ENCODE measurements at places on chromosomes 12 and 14.

GRCh38 chr12:84077679-84078078 is 834.9 kb downstream of the SLC6A15 start:
- DNase-seq, result peak; percentile 4

GRCh38 chr12:54261815-54262402 is 18.0 kb downstream of the CBX5 start:
- no peak for DNase-seq

GRCh38 chr14:99627510-99628381 is 17.2 kb upstream of the HHIPL1 start:
- DNase-seq, result no peak

DNA sequence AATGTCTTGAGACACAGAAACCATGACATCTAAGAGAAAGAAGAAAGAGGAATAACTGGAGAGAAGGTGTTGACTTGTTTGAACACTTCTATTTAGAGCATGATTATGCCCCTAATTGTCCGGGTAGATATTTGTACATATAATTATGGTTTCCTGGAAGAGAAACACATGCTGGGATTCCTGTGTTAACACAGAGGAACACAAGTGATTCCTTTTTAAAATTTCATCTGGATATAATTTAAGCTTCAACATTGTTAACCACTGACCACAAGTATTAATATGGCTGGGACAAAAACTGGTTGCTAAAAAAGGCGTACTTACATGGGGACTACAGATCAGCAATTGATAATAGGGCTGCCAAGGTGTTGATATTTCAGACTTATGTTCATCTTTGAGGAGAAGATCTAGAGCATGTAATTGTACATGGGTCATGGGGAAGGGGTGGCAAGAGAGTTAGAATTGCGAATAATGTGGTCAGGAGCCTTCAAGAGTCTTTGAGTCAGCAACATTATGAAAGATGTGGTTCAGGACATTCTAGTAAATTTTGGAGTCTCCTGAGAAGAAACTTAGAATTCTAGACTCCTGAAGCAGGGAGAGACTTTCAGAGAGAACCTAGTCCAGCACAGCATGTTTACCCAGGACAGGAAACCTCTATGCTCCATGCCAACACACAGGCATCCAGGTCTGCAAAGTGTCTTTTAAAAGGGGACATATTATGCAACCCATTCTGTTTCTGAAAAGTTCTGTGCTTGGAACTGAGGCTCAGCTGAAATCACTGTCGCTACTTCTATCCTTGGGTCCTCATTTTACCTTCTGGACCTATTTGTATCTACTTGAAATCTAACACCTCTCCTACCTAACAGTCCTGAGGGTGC is 56.5 kb downstream of the SLC38A1 start:
- DNase-seq, result peak; percentile 14

DNA sequence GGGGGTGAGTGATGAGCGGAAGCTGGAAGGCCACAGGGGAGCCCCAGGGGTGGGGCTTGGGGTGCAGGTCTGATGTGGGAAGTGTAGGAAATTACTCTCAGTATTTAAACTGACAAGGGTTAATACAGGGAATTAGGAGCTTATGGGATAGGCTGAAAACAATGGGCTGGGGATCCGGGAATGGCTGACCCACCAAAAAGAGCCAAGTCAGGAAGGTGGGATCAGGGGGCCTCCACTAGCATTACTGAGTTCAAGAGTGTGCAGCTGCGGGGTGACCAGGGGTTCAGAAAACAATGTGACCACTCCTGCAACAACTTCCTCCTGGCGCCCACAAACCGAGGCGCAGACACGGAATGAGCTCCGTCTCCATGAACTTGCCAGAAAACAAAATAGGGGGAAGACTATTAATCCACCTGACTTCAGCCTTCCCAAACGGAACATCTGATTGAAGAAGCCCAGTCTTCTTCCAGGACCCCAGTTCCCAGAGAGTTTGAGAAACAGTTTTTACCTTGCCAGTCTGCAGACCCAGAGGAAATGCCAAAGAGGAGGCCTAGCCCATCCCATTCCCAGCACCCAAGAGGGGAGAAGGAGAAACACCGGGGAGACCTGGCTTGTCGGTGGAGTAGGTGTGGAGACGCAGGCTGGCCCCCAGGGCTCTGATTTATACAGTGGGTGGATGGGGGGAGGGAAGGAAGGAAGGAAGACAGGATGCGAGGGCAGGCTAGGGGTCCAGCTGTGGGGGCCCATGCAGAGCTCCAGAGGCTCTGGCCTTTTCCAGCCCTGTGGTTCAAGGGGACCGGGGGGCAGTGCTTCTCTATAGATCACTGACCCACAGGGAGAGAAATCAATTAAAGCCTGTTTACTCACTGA is 16.5 kb upstream of the YY1 start:
- no peak for DNase-seq

DNA sequence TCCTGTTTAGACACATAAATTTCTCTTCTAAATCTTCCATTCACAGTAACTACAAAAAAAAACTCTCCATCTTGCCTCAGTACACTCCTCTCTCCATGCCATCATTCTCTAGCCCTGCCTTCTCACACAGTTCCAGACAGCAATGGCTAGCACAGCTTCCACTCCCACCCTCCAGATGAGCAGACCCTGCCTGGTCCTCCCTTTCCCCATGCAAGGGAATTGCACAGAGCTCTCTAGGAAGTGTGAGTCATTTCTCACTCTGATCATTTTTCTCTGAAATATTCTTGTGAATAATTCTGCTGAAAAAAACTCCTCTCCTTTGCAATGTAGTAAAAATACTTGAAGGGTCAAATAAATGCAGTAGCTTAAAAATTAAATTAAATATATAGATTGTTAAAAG is 170.6 kb downstream of the BMP4 start:
- DNase-seq, result no peak

- no peak for DNase-seq
Measured at GRCh38 chr14:59705866-59706265, 129.3 kb upstream of the CCDC175 start.

- DNase-seq, result no peak
Measured at GRCh38 chr14:76767681-76768656, 6.7 kb downstream of the VASH1 start.

DNA sequence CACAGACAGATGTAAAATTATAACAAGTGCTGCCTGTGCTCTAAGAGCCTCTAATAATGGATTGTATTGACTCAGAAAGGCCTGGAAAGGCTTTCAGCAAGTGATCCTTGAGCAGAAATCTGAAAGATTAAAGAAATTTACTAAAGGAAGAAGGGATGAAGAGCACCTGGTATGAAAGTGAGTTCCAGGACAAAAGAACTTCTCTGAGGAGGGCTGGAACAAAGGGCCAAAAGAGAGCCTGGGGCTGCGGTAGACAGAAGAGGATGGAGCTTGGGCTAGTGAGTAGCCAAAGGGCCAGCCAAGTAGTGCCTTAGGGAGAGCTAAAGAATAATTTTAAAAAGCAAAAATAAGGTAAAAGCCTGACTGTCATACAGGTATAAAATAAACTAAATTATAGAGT is 44.0 kb downstream of the BCAT1 start:
- DNase-seq, result no peak

GRCh38 chr14:104172880-104173279 is 34.5 kb downstream of the KIF26A start:
- DNase-seq, result no peak

DNA sequence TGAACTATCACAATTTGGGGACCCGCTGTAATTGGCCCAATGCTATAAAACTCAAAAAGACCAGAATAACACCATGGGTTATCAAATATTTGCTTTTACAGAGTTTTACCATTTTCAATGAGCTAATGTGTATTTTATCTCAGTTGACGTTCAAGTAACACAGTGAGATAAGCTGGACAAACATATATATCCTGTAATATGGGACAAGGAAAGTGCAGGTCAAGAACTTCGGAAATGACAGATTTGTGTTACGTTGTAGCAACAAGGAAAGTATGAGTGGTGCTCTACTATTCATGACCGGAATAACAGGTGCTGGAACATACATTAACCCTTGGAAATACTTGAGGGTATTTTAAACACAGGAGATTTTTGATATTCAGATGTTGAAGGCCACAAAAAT is 566.4 kb upstream of the FLRT2 start:
- no peak for DNase-seq

DNA sequence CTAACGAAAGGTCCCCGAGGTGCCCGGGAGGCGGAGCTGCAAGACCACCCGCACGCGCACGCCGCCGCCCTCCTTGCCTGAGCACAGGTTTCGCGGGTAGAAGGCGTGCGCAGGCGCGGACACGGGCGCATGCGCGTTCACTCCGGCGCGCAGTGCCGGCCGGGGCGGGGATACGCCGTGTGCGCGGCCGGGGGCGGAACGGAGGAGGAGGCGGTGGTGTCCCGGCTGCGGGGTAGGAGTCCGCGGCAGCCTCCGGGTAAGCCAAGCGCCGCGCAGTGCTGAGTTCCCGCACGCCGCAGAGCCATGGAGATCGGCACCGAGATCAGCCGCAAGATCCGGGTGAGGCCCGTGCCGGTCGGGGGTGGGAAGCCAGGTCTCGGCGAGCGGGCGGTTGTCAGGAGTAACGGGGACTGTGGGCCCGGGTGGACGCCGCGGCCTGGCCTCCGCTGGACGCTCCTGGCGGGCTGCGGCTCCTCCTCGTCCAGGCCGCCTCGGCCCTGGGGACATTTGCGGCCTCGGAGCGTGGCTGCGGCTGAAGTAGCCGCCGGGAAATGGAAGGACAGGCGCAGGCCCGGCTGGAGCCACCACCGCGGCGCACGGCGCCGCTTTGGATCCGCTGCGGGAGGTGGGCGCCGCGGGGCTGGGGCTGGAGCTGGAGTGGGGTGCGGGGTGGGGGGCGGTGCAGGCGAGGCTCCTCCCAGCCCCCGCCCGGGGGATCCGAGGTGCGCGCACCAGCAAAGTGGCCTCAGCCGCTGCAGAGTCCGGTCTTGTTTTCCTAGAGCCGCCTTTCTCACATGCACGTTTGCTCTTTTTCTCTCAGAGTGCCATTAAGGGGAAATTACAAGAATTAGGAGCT is at the start of gene ZC3H14:
ZC3H14 (plus strand) TSS at position 207 of the 856 bp plus-strand sequence; CDS start at position 304, 97 bp downstream.
- peak; percentile 69 for DNase-seq

- no peak for DNase-seq
Measured at GRCh38 chr14:54299410-54300363, 97.1 kb upstream of the CDKN3 start.

DNA sequence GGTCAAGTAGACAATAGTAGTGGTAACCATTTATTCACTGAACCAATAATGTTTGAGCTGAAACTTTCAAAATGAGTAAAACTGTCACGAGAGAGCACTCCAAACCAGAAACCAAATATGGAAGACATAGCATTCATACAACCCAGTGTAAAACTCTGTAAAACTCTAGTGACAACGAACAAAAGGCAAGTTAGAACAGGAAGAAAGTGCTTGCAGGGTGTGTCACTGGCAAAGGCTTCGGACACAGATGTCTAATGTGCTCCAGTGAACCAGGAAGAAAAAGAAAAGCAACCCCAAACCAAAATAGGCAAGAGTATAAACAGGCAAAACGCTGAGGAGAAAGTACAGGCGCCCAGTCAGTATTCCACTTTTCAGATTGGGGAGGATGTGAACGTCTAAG is 79.3 kb upstream of the FZD10 start:
- no peak for DNase-seq

- DNase-seq, result no peak
Measured at GRCh38 chr12:7624478-7624877, 41.2 kb downstream of the APOBEC1 start.

GRCh38 chr12:19710811-19711793 is 271.8 kb downstream of the AEBP2 start:
- no peak for DNase-seq

- no peak for DNase-seq
Measured at GRCh38 chr14:67418401-67419191, 6.6 kb upstream of the PLEK2 start.

DNA sequence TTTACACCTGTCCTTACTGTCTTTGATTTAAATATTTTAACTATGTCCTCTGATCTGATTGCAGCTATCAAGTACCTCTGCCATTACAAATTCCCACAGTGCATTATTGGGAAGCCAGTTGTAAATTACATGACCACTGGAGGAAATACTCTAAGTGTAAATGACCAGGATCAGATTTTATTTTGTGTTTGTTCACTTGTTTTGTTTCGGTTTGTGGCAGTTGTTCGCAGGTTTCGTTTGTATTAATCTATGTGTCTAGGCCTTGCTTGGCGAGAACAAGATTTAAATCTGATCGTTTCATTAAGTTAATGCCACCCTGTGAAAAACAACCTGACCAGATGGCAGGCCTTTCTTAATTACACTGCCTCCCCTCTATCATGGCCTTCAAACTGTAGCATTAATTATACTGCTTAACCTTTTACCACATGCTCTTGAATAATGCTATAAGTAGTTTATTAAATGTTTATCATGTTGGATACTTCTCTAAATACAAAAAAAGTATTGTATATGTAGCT is 990.1 kb downstream of the TMTC2 start:
- no peak for DNase-seq

- DNase-seq, result peak; percentile 10
Measured at GRCh38 chr14:89578156-89578555, 161.1 kb upstream of the FOXN3 start.

- DNase-seq, result peak; percentile 53
Measured at GRCh38 chr12:42744539-42745182, 155.1 kb upstream of the PRICKLE1 start.

DNA sequence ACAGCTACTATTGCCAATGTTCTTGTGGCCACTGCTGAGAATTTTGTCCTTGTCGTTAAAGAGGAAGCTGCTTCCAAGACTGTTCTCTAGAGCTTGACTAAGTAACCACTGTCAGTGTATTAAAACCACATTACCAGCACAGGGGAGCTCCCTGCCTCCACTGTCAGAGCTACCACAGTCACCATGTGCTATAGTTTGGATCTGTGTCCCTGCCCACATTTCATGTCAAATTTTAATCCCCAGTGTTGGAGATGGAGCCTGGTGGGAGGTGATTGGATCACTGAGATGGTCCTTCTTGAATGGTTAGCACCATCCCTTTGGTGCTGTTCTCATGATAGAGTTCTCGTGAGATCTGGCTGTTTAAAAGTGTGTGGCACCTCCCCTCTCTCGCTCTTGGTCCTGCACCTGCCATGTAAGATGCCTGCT is 23.2 kb upstream of the RAP1B start:
- DNase-seq, result no peak

GRCh38 chr12:116818341-116818856 is 62.8 kb downstream of the HRK start:
- no peak for DNase-seq

DNA sequence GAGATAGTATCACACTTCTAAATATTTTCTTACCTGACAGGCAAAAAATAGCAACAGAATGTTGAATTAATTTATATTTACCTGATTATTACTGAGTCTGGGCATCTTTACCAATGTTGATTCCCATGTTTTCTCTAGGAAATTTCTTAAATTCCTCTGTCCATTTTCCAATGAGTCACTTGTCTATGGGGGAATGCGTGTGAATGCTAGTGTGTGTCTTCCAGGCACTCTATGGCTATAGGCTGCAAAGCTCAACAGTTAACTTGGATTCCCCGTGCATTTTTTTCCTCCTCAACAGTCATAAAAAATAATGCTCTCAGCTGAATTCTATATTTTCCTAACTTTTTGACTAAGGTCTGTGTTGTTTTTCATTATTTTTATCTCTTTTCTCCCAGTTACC is 1385.8 kb upstream of the FLRT2 start:
- no peak for DNase-seq

GRCh38 chr12:84696908-84697540 is 215.6 kb downstream of the SLC6A15 start:
- DNase-seq, result no peak

GRCh38 chr12:87679251-87679650 is 349.9 kb downstream of the C12orf50 start:
- DNase-seq, result no peak

All from GM04504 (cell line).